Effector memory CD4-positive, alpha-beta T cell (primary cell): ENCODE measurements at places on chromosomes 5 and 9.

DNA sequence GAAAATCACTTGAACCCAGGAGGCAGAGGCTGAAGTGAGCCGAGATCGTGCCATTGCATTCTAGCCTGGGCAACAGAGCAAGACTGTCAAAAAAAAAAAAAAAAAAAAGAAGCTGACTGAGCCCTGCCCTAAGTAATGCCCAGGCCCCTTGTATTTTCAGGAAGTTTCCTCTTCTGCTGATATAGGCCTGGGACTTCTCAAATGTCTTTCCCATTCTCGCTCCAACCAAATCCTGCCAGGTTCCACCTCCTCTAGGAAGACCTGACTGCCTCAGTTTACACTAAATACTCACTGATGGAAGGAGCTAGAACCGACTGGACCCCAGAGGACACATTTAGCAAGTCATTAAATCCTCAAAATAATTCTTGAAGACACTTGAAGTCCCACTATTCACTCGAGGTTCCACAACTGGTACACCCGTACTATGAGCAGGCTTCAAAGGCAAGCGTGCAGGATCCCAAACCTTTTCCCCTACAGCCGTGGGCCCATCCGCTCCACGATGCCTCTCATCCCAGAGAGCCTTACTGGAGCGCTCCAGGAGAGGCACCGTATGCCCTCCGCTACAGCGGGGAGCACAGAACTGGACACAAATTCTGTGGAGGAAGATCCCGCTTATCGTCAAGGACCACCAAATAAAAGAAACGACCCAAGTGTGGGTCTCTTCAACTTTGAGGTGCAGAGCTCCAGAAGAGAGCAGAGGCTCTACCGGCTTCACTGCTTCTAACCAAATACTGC, 676 bp downstream of the NOL6 start:
- no peak for DNase-seq

DNA sequence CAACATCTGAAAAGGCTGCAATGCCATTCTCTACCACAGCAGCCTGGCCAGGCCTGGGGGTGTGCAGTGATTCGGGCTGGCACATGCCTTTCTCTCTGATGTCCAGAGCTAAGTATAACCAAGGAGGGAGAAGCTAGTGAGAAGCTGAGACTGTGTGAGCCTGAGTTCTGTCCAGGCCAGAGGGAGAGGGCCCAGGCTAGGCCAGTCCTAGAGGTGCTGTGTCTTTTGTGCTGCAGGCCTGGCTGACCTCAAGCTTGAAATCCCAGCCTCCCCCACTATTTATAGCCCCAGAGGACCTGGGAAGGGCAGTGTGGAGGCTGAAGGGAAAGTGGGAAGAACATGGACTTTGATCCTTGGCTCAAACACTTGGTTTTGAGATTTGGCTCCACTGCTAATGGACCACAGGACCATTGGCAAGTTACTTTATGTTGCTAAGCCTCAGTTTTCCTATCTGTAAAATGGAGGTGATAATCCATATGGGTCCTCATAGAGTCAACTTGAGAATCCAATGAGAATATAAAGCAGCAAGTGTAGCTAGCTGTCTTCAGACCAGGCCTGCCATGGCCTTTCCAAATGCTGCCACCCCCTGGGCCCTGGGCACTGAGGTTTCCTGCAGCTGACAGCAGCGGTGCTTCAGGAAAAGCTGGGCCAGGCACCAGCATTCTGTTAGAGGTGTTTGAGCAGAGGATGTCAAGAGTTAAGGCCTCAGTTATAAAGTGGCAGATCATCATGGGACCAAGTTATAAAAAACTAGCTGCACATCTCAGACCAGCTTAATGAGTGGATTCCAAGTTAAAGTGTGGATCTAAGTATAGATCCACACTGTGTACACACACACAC, 21.1 kb downstream of the BNIP1 start:
- DNase-seq, result no peak

DNA sequence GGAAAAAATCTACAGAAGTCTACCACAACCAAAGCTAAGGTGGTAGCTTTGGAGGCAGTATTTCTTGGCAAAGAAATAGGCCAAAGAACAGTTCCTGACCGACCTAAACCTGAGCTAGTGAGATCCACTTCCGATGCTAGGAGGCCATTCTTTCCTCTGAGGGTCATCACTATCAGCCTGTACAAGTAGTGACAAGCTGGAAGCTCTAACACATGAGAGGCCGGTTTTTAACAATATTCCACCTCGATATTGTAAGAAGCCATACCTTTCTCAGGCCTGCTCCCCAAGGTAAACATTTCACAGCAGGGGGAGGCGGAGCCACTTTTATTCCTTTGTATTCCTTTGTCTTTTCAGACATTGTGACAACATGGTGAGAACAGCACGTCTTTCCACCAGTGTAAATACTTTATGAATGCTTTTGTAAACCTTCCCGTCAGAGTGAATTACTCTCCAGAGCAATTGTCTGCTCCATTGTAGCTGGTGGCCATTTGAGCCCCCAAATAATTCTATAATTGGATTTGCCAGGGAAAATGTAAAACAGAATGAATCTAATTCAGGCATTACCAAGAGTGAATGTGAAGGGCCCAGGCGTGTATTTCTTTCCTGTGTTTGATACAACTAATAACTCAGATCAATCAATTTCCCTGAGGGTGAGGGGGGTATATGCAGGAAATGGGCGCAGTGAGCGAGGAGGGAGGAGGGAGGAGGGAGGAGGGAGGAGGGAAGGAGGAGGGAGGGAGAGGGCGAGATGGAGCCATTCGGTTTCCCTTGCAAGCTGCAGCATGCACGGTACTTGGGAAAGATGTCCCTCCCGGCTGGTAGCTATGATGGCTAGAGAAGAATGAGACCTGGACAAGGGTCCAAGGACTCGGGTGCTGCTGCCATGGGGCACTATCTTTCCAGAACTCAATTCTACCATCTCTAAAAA, 166.6 kb downstream of the CDK5RAP2 start:
- DNase-seq, result no peak

- no peak for DNase-seq
These were observed 102.2 kb downstream of the MAP1B start for GRCh38 chr5:72209147-72210115.

GRCh38 chr9:103941104-103941503, 153.0 kb upstream of the SMC2 start:
- no peak for DNase-seq

GRCh38 chr9:91163444-91163772, 198.3 kb downstream of the AUH start:
- no peak for DNase-seq
